HCEC 1CT (cell line): ENCODE measurements at places on chromosomes 4 and X.
A peak's percentile ranks its signal among the peaks of the same experiment; 100 is the strongest.

DNA sequence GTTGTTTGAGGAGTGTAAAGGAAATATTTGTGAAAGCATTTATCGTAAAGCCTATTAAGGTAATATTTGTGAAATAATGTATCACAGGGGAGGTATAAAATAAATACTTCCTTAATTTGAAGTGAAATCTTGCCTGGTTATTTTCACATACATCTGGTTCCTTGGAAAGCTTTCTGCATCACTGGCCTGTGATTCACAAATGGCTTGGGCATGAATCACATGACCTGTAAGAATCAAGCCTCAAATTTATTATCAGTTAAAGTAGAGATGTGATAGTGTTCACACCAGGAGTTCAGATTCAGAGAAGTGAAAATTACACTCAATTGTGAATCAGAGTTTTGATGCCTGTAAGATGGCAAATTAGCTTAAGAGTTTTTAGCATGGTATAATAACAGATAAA lies 1911.4 kb downstream of the STIM2 start:
- DNase-seq: peak; percentile 72

GRCh38 chrX:114615765-114616164 lies 31.9 kb downstream of the HTR2C start:
- DNase-seq: no peak

DNA sequence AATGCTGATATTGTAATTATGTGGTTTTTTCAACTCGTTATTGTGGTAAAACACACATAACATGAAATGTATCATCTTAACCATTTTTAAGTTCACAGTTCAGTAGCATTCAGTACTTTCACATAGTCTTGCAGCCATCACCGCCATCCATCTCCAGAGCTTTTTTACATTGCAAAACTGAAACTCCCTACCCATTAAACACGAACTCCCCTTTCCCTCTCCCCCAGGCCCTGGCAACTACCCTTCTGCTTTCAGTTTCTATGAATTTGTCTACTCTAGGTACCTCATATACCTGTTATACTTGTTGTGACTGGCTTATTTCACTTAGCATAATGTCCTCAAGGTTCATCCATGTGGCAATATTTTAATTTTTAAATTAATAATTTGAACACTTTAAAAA lies 380.6 kb downstream of the MAPK10 start:
- no peak for DNase-seq

- DNase-seq: no peak
These were observed 22.8 kb downstream of the AGA start for GRCh38 chr4:177419434-177419833.

- DNase-seq: peak; percentile 64
These were observed 156.3 kb downstream of the GASK1B start for GRCh38 chr4:158016511-158016910.

DNA sequence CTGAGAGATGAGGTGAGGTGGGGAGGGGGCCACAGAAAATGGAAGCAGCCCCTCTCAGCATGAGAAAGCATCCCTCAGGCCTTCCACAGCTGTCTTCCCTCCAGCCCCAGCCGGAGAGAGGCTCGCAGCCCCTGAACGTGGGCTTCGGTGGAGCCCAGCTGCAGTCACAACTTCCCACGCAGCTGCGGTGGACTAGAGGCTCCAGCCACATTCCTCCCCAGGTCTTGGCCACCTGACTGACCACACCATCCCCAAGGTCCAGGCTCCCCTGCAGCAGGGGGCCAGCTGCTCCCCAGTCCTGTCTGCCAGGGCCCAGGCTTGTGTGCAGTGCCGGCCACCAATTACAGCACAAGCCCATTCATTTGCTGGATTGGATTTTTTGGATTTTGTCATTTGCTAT lies 212.3 kb upstream of the BCOR start:
- DNase-seq: no peak

DNA sequence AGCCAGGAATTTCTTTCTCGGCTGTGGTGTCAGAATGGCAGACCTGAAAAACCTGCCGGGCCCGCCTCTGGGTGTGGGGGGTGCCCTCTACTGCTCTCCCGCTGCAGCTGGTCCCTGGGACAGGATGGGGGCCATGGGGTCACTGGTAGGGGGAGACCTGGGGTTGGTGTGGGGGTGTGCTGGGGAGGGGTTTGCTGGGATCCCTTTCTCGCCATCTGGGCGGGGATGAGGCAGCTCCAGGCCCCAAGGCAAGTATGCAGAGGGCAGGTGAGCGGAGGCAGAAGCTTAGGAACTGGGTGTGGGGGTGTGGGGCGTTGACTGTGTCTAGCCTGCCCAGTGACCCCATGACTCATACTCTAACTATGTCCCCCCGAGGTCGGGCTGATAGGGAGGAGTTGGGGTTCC lies 884 bp downstream of the CCDC120 start:
- DNase-seq: no peak
